NCI-H510A (cell line): ENCODE measurements at places on chromosomes 12 and 14.

GRCh38 chr14:70807898-70808415, 1.4 kb downstream of the MAP3K9 start:
- DNase-seq = peak; percentile 28

DNA sequence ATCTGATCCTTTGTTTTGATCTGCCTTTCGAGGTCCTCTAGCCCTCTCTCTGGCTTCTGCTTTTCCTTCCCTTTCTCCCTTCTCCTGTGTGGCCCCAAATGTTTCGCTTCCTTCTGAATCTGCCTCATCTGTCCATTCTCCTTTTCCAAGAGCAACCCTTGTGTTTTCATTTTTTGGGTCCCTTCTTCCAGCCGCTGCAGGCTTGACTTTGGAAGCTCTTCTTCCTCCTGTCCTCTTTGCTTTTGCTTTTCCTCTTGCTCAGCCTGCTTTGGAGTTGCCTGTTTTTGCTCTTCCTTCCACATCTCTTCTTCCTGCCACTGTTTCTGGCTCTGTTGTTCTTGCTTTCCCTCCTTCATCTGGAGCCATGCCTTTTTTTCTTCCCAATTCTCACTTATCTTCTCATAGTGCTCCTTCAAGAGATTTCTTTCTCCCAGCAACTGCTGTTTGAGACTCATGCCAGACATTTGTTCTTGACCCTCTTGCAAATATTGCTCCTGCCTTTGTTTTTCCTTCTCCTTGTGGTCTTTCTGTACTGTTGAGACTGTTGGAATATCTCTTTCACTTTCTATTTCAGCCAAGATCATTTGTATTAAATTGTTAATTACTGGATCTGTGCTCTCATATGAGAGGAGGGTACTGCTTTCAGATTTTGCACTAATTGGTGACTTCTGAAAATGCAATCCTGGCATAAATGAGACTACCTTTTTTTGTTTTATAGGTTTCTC, 42.4 kb downstream of the FAM186A start:
- DNase-seq = no peak

DNA sequence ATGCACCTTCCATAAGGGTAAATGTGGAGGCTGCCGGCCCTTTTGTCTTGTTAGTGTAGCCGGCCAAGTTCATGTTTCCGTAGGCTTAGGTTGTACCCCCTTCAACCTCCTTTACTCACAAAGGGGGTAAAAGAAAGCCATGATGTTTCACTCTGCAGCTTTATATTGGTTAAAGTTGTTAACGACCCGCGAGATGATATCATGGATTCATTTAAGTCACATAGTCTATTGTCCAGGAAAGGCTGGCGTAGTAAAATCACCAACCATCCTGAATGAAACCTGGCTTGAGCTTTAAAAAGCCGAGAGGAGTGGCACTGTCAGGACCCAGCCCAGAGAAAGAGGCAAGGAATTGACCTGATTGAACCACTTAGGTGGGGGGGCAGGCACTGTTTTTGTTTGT, 1.3 kb downstream of the UNG start:
- no peak for DNase-seq

DNA sequence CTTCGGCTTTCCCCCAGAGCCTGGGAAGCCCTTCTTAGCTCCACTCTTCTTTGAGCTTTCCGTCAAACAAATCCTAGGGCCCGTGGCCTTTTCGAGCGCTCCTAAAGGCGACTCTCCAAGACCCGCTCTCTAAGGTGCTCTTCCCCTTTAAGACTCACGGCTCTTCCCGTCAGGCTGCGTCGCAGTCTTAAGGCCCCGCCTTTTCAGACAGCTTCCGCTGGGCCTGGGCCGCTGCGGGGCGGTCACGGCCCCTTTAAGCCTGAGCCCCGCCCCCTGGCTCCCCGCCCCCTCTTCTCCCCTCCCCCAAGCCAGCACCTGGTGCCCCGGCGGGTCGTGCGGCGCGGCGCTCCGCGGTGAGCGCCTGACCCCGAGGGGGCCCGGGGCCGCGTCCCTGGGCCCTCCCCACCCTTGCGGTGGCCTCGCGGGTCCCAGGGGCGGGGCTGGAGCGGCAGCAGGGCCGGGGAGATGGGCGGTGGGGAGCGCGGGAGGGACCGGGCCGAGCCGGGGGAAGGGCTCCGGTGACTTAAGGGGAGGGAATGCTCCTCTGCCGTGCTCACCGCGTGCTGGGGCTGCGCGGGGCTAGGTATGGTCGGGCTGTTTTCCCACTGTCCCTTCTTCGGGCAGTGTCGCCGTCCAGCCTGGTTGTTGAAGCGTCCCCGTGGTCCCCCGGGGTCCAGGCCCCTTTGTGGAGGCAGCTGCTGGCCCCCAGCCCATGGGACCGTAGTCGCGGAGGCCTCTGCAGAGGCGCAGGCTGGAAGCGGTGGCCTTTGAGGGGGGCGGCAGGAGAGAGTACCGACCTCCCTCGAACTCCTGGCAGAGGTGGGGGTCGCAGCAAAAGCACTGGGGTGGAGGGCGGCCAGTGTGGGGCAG, at the start of gene PEX5:
Gene PEX5 (plus strand): TSS at position 289 of the 870 bp plus-strand sequence. CDS start 692 bp downstream, outside the sequence.
- DNase-seq = peak; percentile 80

GRCh38 chr12:58847901-58848600, 72.3 kb downstream of the LRIG3 start:
- no peak for DNase-seq

- DNase-seq = no peak
Observed at GRCh38 chr12:89789862-89790261, 81.2 kb upstream of the ATP2B1 start.

DNA sequence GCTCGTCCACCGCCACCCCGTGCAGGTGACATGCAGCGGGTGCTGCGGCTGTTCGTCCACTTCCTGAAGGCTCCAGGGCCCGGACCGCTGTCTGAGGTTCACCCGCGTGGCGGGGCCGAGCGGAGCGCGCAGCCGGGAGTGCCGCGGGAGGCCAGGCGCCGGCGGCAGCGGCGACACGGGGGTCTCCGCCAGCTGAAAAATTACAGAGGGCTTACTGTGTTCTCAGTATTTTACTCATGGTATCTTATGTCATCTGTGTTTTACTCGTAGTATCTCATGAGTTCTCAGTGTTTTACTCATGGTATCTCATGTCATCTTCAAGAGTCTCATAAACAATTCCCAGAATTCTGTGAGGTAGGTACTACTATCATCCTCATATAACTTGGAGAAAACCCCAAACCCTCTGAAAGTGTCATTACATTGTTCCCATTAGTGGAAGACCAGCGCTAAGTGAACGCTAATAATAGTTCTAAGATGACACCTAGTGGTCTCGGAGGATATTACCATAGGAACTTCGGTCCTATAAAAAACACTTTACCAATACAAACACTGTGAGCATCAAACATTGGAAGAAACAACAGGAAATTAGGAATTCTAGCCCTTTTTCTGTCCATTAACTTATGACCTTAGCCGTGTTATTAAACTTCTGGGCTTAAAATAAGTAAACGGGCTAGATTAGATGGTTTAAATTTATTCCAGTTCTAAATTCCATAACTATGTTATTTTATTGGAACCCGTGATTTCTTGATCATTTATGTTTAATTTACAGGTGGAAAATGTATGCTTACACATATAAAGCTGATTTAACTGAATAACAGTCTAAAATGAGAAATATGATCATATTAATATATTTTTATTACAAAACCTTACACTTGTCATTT, 32.4 kb downstream of the AK7 start:
- DNase-seq = no peak

DNA sequence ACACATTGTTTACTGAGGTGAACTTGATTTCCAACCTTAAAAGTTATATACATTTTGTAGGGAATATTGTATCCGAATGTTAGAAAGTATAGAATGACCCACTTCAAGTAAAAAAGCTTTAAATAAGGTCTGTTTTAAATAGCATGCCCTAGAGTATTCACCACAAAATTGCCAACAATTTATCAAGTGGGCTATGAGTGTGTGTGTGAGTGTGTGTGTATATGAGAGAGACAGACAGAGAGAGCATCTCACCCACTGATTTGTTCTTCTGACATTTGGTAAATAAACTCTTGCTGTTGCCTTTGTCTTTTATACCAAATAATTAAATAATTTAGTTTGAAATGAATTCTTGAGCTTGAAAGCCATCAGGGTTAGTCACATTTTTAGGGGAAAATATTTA, 29.8 kb upstream of the RAP1B start:
- no peak for DNase-seq

GRCh38 chr14:65392296-65392695, 20.2 kb upstream of the FUT8 start:
- DNase-seq = no peak

- DNase-seq = no peak
Observed at GRCh38 chr14:56358275-56358674, 221.3 kb upstream of the TMEM260 start.

DNA sequence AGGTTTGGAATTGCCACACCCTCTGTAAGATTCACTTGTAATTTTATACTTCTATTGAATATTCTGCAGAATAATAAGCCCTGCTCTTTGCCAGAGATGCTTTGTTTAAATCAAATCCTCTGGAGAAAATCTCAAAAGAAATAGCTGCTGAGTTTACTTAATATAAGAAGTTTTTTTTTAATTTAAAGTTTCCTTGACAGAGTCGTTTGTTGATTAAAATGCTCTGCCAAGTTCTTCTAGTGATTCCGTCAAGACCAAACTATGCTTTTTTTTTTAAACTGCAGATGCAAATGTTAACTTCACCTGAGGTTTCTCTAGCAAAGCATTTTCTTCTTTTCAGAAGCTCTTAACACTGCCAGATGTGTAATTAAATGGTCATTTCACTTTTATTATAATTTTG, 13.4 kb upstream of the NAV3 start:
- DNase-seq = no peak

GRCh38 chr14:52801014-52801712, 9.8 kb upstream of the GNPNAT1 start:
- no peak for DNase-seq

- DNase-seq = no peak
Observed at GRCh38 chr14:102729268-102729667, 48.0 kb upstream of the TRAF3 start.
